ENCODE measurements at places on chromosomes 16 and 17.
A peak's percentile ranks its signal among the peaks of the same experiment; 100 is the strongest.

GRCh38 chr17:4266550-4266949 lies 2.8 kb upstream of the ANKFY1 start:
- no peak for DNase-seq

DNA sequence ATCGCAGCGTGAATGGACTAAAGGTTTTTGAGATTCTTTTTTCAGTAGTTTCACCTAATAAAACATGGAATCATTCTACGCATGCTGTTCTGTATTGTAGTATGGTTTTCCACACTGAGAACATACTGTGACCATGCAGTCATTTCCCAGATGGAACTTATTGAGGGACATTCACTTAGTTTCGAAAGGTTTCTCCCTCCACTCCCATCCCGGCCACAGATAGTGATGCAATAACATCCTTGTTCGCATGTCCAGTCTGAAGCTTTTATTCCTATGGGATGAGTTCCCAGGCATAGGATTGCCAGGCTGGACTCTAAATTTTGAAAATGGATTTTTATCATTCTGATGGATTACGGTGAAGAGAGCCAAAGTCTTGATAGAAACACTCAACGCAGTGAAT lies 420.4 kb downstream of the WWOX start:
- no peak for DNase-seq

- no peak for DNase-seq
Observed at GRCh38 chr16:73738266-73738665, 558.3 kb upstream of the PSMD7 start.

DNA sequence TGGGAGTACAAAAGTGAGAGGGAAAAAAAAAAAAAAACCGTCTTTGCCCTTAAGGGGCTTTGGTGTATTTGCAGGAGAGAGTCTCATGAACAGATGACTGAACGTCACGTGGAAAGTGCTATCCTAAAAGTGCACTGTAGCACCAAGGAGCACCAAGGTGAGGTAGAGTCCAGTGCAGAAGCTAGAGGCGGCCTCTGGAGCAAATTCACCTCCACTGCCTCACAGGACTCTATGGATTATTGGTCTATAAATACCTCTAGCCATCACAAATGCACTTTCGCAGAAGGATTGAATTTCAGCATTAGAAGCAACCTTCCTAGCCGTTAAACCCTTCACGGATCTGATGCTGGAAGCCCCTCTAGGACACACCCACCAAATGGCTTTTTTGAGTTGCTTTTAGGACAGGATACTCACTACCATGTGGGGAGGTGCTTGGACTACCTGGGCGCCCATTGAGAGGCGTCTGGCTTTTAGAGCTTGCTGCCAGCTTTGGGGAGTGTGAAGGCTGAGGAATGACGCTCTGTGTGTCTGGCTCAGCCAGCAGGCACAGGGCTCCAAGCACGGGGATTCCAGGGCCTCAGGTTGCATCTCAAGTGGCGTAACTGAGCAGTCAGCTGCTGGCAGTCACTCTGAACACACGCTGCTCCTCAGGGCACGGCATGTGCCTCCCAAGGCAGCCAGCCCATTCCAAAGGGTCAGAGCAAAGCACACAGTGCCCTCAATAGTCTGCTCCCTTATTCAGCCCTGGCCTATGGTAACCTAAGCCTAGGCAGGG lies 52.7 kb downstream of the CDRT4 start:
- DNase-seq, result no peak

DNA sequence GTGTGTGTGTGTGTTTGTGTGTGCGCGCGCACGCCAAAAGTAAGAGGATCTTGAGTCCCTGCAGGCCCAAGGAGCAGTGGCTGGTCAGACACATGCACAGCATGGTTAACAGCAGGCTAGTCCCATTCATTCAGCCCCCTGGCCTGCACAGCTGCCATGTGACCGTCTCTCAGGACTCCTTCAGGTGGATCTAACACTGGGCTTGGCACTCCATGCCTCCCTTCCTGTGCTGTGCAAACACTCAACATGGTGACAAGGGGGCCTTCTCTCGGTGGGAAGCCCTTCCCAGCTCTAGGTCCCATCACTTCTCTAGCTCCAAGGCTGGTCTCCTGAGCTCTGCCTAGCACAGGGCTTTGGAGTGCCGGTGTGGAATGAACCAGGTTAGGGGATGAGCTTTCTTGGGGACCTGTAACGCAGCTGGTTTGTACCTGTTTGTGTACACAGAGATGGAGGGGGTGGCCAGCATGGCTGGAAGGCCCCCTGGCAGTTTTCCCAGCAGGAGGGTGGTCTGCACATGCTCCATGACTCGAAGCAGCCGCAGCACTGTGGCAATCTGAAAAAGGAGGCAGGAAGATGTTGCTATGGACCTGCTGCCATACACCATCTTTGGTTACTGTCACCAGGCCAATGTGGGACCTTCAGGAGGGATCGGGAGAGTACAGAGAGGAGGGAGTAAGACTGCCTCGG lies 69.4 kb upstream of the GCSH start:
- no peak for DNase-seq

DNA sequence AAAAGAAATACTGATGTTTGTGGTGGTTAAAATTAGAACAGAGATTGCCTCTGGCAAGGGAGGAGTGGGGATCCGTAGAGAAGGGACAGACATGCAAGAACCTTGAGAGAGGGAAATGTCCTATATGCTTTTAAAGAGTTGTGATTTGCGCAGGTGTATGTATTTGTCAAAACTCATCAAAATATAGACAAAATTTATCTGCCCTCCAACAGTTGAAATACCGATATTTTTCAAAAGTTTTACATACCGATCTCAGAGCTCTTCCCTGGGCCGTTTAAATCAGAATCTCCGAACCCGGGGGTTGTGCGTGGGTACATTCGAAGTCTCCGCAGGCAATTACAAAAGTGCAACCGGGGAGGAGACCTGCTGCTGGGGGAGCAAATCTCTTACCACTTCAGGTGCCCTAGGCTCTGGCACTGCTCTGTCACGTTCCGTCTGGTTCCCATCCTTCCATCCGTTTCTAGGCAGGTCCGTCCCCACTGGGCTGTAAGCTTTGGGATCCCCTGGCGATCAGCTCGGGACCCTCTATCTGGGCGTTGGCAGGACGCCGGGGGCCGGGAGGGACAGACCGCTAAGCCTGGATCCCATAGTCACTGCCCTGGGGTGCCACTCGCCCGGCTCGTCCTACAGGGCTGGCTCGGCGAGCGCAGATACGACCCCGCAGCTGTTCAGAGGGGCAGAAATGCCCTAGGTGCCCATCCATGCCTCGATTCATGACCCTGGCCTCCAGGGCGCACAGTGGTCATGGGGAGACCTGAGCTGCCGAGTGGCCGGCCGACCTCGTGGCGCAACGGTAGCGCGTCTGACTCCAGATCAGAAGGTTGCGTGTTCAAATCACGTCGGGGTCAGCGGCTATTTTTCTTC lies 4.2 kb downstream of the BORCS6 start:
- no peak for DNase-seq

DNA sequence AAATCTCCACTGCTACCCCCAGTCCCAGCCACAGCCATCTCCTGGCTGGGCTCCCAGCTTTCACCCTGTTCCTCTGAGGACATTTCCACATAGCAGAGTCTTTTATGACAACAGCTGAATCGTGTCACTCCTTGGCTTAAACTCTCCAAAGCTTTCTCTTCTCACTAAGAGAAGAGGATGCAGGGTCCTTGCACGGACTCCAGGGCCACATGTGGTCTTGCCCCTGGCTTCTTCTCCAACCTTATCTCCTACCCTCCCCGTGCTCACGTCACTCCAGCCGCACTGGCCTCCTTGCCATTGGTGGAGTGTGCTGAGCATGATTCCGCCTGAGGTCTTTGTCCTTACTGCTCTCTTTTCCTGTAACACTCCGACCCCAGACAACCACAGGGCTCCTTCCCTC lies 39.9 kb upstream of the CCDC182 start:
- peak; percentile 25 for DNase-seq

GRCh38 chr17:20206068-20206467 lies 196.9 kb downstream of the SPECC1 start:
- no peak for DNase-seq

DNA sequence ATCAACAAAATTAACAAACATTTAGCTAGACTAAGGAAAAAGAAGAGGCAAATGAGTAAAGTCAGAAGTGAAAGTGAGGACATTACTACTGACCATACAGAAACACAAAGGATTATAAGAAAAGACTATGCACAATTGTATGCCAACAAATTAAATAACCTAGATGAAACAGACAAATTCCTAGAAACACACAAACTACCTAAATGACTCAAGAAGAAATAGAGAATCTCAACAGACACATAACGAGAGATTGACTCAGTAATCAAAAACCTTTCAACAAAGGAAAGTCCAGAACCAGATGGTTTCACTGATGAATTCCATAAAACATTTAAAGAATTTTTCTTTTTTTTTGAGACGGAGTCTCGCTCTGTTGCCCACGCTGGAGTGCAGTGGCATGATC lies 35.7 kb upstream of the MYLK3 start:
- no peak for DNase-seq

DNA sequence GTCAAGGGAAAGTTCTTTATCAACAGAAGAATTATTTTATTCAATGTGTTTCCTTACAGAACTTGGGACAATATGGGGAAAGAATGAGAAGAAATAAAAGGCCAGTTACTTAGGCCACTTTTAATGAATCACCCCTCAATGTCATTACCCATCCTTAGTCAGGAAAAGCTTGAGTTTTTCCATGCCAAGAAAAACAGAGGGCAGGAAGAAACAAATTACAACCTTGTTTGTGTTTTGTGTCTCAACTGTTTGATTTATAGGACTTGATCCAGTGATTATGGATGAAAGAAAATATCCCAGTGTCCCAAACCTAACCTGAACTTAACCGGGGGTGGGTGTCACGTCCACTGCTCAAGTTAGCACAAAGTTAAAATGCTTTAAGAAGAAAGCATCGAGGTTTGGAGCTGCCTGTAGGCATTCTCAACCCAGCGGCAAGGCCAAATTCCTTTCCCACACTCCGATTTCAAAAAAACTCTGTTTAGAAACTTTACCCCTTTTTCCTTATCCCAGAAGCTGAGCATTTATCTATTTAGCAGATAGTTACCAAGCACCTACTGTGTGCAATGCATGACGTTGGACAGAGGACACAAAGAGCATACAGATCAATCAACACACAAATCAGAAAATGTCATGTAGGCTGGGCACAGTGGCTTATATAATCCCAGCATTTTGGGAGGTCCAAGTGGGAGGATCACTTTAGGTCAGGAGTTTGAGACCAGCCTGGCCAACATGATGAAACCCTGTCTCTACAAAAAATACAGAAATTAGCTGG lies 14.0 kb upstream of the CYB5B start:
- DNase-seq, result no peak

GRCh38 chr16:73547552-73548403 lies 499.9 kb upstream of the ZFHX3 start:
- no peak for DNase-seq

DNA sequence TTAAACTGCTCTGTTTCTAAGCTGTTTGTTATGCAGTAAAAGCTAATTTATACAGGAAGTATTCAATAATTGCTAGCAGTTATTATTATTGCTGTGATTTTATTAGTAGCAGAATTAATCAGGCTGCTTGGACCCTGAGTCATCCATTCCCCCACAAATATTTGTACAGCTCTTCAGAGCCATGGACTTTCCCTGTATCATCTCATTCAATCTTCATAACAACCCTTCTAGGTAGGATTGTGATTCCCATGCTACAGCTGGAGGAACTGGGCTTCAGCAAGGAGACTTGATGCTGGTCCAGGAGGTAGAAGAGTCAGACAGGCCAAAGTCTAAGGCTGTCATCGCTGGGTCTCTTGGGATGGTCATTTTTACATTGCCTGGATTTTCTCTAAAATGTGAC lies 208.3 kb downstream of the C16orf95 start:
- DNase-seq, result no peak

DNA sequence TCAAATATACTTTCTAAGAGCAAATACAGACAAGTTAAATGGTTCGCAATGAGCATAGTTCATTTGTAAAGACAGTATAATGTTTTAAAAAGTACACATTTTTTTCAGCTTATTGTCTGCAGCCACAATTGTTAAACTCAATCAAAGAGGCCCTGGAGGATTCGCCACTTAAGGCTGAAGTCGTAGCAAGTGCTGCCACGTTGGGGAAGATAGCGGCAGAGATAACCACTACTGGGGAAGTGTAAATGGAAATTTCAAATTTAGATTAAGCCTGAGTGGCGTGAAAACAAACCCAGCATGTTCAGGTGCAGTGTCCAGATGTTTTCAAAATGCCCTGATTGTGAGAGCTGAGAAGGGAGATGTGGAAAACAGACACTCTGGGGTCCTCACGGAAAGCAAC lies 8.4 kb downstream of the PMP22 start:
- no peak for DNase-seq

DNA sequence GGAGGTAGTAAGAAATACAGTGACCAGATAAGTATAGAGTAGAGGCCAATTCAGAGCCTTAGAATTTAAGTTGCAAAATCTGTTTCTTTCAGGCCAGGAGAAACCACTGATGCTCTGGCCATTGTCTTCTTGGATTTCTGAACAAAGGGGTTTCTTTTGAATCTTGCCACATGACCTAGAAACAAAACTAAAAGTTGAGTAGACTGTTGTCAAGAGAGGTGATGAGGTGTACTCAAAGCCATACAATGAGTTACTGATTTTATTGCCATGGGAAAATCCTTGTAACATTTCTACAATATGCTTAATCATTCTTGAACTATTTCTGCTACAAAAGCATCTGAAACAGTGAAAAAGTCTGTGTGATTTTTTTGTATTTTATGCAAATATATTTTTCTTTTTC lies 881.3 kb downstream of the CDH11 start:
- no peak for DNase-seq

- DNase-seq, result no peak
Observed at GRCh38 chr17:36128411-36128978, 24.9 kb downstream of the CCL4 start.

- no peak for DNase-seq
Observed at GRCh38 chr16:67858500-67858899, 11.0 kb upstream of the CENPT start.

- DNase-seq, result no peak
Observed at GRCh38 chr17:79220201-79220712, 145.6 kb downstream of the ENGASE start.

DNA sequence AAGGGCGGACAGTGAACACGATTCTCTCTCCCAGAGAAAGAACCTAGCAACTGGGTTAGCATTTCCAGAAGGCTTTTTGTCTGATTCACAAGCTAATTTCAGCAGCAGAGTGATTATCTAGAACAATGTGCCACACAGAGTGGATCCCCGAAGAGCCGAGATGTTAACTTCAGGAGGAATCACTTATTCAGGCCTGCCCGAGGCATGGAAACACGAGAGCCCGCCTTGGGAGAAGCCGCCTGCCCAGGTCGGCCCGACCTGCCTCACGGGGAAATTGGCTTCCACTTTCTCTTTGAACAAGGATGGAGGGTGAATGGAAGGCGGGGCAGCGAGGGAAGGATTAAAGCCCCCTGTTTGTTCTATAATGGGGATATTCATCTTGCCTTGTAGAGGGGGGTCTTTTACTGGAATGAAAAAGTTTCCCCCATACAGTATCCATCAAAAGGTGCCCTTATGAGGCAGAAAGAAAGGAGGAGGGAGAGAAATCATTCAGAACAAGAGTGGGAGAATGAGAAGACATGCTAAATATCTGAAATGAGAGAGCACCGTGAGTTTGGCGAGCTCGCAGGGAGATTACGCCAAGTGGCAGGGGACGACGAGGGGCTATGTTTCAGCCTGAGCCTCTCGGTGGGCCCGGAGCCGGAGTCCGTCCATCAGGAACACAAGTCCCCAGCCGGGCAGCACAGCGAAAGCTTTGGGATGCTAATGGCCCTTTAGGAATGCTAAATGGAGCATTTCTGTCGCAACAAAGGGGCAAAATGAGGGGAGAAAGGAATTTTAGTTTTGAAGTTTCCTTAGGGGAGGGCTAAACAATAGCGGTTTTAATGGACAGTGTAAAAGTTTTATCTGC lies 33.0 kb downstream of the NTN1 start:
- no peak for DNase-seq
